ENCODE measurements at places on chromosomes 3 and 15.

- DNase-seq: no peak
These were observed 84.6 kb downstream of the PEAK1 start for GRCh38 chr15:77335298-77335697.

GRCh38 chr15:85406916-85407315 is 26.5 kb downstream of the AKAP13 start:
- DNase-seq: no peak

DNA sequence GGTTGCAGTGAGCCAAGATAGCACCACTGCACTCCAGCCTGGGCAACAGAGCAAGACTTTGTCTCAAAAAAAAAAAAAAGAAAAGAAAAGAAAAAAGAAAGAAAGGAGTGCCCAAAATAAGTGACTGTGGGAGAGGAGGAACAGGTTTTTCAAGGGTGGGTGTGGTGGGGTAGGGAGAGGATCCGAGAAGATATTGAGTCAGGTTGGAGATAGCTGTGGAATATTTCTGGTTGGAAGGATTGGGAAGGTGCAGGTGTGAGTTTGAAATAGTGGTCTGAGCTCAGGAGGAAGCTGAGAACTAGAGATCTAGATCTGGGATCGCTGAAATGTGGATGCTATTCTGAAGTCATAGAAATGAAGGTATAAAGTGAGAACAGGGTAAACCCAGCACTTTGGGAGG is 7.8 kb downstream of the SCAMP2 start:
- DNase-seq: no peak

- DNase-seq: no peak
These were observed 134.3 kb upstream of the IQSEC1 start for GRCh38 chr3:13207578-13207922.

- DNase-seq: no peak
These were observed 139.8 kb upstream of the PRR20G start for GRCh38 chr3:127427666-127428065.

GRCh38 chr3:157637866-157638265 is 134.7 kb upstream of the VEPH1 start:
- no peak for DNase-seq

GRCh38 chr3:121803771-121804320 is 31.0 kb downstream of the IQCB1 start:
- DNase-seq: no peak

- no peak for DNase-seq
These were observed 20.3 kb downstream of the GPR160 start for GRCh38 chr3:170058127-170058526.

- no peak for DNase-seq
These were observed 134.2 kb downstream of the LIPC start for GRCh38 chr15:58566029-58566428.

DNA sequence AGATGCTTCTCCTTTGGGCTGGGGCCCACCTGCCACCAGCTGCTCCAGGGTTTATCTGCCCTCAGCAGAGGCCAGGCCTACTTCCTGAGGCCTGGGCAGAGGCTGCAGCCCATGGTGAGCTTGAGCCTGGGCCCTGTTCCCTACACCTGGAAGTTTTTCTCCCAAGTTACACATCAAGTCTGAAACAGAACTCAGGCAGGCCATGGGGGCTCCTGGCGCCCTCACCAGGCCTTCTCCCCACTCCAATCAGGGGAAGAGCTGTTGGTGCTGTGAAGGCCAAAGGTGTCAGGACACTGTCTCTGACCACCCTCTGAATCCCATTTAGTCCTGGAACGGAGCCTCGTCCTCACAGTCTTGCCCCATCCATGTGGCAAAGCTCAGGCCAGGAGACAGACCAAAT is 7.3 kb downstream of the VWA5B2 start:
- no peak for DNase-seq

- no peak for DNase-seq
These were observed 3.0 kb downstream of the CCR8 start for GRCh38 chr3:39332525-39332924.

- no peak for DNase-seq
These were observed 79.2 kb downstream of the ABI3BP start for GRCh38 chr3:100913870-100914648.

Measured in right lung (tissue), 10 donors.